Hindlimb muscle (tissue), 1 donor: ENCODE measurements at places on chromosomes 1 and 21. TPM values are rescaled to one million over a fixed set of nuclear protein-coding genes. Genes with fewer than 3 reads are reported as not detected.

RIMKLA gene
- 1.1 TPM for polyA plus RNA-seq

RRAGC gene
- 19.7 TPM for polyA plus RNA-seq

LCE1B gene
- not detected for polyA plus RNA-seq

DMRTA2 gene
- 0.32 TPM for polyA plus RNA-seq

TIE1 gene
- 55.3 TPM for polyA plus RNA-seq
